Activated T-cell treated with anti-CD3 and anti-CD28 coated beads for 4 hours (primary cell): ENCODE measurements at places on chromosomes 13 and 19.

DNA sequence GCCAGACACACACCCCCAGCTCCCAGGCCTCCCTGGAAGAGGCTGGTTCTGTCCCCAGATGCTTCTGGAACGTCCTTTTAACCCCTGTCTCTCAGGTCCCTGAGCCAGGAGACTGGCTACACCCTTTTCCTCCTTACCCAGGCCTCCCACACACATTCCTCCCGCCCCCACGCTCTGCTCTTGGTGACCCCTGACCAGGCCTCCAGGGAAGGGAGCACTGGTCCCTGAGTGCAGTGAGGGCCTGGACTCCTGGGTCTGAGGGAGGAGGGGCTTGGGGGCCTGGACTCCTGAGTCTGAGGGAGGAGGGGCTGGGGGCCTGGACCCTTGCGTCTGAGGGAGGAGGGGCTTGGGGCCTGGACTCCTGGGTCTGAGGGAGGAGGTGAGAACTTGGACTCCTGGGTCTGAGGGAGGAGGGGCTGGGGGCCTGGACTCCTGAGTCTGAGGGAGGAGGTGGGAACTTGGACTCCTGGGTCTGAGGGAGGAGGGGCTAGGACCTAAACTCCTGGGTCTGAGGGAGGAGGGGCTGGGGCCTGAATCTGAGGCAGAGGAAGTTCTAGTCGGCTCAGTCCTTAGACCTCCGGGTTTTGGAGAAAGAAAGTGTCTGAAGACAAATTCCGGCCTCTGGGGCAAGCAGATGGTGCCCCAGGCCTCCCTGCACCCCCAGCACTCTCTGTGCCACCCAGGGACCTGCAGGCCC lies 527 bp downstream of the KLK6 start:
- no peak for DNase-seq

DNA sequence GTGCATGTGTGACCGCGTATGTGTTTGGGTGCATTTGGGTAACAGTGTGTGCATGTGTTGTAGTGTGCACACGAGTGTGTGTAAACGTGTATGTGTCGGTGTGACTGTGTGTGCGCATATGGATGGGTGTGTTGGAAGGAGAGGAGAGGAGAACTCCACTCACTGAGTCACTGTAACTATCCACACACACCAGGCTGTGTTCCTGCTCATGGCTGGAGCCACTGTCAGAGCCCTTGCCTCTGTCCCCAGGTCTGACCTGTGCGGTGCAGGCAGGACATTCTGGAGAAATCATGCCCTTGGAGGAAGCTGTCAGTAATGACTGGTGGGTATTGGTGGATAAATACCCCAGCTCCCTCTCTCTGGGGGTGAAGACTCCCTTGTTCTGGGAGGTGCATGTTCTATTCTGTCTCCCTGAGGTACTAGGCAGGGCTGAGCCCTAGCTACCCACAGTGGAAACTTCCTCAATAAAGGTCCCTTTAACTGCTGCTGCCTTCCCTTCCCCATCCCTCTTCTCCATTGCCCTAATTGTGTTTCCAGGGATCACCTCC lies 48.4 kb downstream of the CYP4F22 start:
- DNase-seq = no peak

DNA sequence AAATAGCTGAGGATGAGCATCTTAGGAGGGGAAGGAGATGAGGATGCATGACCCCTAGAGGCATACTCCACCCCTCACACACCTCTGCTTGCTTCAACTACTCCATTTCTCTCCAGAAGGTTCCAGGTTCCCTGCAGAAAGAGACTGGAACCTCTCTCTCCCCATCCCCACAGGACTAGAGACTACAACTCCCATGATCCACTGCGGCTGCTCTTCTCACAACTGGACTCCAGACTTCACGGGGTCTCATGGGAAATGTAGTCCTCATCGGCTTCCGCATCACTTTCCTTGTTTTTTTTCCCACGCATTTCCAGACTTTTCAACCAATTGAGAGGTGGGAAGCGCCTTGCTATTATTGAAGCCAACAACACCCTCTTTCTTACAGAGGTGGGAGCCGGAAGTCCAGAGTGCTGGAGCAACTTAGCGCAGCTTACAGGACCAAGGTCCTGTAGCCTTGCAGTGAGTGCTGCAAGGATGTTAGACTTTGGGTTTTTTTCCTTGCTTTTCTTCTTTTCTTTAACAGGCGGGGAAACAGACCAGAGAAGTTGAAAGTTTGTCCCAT lies 13.9 kb upstream of the CACNG6 start:
- DNase-seq = peak; percentile 56

DNA sequence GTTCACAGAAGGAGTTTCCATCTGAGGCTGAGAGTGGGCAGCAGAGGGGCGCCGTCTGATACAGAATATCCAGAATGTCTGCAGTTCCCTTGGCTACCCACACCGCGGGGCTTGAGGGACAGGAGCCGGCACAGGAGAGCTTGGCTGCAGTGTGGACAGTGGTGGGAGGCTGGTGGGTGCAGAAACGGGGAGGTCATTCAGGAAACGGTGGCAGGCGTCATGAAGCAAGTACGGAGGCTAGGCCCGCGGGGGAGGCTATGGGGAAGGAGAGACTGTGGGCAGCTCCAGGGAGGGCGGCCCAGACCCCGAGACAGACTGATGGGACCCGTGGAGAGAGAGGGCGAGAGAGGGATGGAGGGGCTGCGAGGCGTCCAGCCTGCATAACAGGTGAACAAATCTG lies 55.2 kb upstream of the UQCRFS1 start:
- DNase-seq = no peak
